Fibroblast of skin of back (primary cell): ENCODE measurements at places on chromosomes 5 and 9.

DNA sequence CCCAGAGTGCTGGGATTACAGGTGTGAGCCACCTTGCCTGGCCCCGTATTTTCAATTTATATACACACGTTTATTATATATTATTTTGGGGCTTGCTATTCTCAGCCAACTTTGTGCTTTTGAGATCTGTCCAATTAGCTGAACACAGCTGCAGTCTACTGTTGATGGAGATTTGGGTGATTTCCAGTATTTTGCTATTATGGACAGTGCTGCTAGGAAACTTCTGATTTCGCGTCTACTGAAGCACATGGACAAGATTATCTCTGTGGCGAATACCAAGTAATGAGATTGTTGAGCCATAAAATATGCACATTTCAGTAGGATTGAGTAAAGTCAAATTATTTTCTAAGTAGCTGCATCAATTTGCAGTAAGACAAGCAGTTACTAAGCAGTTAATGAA, 1731.2 kb upstream of the CDH6 start:
- DNase-seq = no peak

DNA sequence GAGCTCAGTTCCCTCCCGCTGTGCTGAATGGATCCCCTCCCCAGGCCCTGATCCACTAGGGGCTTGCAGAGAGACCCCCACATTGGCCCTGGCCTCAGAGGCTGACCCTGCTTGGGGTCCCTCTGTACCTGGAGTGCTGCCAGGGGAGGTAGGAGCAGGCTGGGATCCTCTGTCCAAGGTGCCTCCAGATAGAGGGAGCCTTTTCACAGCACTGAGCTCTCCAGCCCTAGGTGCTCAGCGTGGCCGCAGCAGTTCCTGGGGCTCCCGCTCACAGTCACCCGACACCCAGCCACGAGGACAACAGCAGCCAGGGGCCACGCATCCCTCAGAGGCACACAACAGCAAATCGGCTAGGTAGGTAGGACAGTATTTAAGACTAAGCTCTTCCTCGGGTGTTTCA, 62.2 kb upstream of the IRX2 start:
- no peak for DNase-seq

DNA sequence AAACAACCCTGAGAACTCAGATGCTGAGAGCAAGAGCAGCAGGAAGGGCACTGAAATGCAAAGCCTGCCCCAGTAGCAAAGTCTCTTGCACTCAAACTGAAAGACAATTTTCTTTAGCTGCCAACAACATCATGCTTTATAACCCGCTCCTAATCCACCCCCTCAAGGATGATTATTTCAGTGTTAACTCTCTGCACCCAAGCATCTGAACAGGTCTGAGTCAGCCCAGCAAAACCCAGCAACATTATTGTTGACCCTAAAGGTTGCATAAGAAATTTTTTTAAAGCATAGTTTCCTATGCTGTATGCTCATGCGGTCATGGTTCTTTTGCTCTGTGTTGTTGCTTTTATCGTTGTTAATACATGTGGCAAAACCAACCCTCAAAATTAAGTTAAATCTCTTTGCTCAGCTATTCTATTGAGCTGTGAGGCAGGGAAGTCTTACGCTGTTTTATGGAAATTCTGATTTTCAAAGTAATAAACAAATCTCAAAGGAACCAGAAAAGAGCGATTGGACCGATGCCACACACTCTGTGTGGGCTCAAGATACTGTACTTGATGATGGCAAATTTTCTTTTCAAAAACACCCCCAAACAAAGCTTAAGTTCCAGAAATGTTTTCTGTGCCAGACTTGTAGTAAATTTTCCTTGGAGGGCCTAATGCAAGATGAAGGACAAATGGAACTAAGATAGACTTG, 440.6 kb upstream of the MPDZ start:
- DNase-seq = peak; percentile 59

- DNase-seq = no peak
Observed at GRCh38 chr9:124570942-124571666, 63.9 kb upstream of the NR5A1 start.

DNA sequence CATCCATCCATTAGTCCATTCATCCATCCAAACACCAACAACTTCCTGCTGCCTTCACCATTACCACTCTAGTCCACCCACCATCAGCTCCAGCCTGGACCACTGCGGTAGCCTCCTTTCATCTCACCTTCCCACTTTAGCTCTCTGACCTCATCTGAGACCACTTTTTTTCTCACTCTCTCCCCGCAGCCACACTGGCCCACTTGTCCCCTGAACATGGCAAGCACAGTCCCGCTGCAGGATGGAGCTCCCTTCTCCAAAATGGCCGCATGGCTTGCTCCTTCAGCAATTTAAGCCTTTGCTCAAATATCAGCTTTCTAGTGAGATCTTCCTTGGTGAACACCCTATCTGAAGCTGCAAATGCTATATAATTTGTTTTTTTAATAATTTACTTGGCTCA, 11.1 kb downstream of the CSF1R start:
- no peak for DNase-seq

- no peak for DNase-seq
Observed at GRCh38 chr9:5953743-5954707, 61.4 kb downstream of the RANBP6 start.

- no peak for DNase-seq
Observed at GRCh38 chr9:15240927-15241326, 66.1 kb downstream of the TTC39B start.

DNA sequence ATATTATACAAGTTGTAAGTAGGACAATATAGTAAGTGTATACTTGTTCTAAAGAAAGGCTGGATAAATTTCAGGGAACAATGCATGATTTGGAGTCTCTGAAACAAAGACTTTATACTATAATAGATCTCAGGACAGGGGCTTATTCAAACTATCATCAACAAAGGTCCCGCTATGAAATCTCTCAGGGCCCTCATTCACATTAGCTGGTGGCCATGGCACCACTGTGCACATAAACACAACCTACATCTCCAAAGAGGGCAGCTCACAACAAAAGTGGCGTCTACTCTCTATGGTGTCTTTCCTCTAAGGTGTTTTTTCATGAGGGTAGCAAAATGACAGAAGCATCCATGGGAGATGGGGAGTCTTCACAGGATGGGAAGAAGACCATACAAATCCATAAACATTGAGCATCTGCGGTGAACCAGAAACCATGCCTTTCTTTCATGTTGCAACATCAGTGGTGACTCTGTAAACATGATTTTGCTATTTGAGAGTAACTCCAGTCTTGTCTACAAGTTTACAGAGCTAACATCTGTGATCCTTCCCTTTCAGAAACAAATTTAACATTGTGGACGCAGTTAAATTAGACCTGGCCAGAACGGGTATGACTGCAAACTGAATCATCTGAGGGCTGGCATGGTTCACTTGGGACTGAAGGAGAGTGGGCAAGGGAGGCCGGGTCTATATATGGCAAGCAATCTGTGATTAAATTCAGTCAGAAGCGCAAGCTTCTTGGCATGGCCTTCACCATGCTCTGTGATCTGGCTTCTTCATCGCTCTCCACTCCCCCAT, 5.5 kb downstream of the TTLL11 start:
- no peak for DNase-seq

DNA sequence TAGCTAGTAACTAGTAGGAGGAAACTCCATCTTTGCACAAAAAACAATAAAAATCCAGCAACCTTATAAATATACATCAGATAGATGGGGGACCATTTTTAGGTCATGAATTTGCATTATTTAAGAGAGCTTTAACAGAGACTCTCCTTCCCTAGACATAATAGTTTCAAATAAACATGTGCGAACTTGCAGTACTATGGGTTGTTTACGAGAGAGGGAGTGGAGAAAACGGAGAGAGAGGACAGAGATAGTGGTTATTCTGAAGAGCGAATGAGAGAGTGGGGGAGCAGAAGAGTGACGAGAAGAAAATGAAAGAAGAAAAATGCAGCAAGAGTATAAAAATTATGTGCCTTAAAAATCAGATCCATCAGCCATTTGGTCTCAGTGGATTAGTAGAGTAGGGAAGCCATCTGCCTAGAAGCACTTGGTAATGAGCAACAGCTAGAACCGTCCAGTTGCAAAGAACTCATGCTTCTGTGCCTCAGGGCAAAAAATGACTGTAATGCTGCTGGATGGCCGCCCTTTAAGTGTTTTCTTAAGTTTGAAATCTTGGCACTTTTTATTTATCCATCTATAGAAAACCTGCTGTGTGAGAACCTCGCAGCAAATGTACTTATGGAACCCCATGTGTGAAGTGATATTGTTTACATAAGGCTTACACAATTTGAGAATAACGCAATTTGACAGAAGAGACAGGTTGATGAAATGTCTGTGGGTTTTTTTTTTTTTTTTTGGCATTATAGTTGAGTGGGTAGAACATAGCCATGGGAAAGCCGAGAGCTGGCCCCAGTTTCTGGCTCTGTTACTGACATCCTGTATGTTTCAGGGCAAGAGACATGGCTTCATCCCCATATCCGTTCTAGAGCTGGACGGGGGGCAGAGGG, 95.6 kb upstream of the ZNF608 start:
- peak; percentile 32 for DNase-seq

DNA sequence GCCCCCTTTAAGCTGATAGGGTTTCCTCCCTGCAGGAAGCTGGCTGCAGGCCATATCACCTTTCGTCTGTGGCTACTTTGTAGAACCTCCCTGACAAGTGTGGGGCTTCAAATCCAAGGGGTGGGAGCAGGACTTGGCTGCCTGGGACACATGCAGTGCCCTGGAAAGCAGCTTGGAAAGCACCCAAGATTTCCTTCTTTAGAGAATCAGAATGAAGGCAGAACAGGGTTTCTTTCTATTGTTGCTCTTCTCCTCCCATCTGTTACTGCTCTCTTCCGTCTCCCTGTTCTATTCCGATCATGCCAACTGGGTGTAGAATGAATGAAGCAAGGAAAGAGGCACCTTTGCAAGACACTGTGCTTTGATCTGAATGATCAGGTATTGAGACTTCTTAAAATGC, 282.2 kb downstream of the MED10 start:
- no peak for DNase-seq

DNA sequence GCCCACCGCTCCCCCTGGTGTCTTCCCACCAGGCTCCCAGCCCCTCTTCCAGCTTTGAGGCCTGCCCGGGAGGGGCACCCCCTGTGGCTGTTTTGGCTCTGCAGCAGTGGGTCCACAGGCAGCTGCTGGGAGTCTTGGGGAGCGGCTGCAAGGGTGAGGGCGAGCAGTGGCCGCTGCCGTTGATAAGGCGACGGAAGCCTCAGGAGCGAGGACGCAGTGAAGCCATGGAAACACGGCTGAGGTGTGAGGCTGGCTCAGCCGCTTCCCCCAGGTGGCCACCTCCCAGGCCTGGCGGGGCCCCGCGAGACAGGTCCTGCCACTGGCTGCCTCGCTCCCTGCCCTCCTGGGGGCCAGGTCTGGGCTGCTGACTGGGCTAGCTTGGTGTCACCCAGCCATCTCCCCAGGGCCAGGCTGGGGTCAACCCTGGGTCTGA, 41.5 kb downstream of the CXXC5 start:
- DNase-seq = no peak

DNA sequence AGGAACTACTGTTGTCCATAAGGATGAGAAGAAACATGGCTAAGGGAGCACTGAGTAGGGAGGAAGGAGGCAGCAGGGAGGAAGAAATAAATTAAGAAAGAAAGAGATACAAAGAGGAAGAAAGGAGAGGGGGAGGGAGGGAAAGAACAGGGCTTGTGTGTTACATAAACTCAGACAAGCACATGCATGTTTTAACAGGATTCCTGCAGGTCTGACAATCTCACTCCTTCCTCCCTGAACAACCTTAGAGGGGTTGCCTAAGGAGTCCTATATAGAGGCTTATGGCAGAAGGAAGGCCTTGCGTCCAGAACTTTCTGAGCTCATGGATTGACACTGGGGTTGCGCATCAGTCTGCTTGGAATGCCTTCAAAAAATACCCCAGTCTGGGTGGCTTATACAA, 4.2 kb upstream of the KCNIP1 start:
- no peak for DNase-seq

DNA sequence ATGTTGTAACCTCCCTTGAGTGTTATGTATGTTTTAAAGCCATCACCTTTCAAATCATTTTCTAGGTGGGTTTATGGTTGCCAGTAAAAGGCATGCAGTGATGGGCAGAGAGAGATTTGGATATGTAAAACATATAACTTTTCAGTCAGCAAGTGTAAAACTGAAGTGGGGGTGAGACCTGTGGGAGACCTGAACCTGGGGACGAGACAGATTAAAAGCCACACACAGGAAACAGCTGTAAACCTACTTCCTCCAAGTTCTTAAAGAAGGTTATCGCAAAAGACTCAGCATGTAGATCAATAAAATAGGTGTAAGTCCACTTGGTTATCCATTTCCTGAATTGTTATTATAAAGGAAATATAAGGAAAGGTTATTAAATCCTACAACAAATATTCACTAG, 76.6 kb downstream of the YIPF5 start:
- DNase-seq = no peak
